ENCODE measurements at places on chromosomes 4 and X.
A peak's percentile ranks its signal among the peaks of the same experiment; 100 is the strongest.

- no peak for DNase-seq
Observed at GRCh38 chr4:96342196-96342595, 502.3 kb downstream of the PDHA2 start.

GRCh38 chr4:28555866-28556265 is 1695.2 kb downstream of the STIM2 start:
- no peak for DNase-seq

DNA sequence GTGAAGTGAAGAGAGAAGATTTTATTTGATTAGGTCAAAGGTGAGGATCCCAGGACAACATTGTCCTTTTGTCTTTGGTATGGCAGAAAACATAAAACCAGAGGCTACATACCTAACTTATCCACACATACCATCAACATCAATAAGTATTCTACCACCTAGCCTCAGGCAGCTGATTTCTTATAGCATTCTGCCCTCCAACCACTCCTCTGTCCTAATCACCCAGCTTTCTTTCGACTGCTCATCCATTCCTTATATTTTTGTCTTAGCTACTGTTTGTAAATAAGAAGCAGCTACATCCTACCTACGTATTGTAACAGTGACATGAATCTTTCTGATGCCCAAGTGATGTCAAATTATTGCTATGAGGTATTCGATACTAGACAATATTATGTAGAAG is 129.4 kb downstream of the ANAPC10 start:
- DNase-seq, result no peak

- DNase-seq, result no peak
Observed at GRCh38 chrX:153379971-153380581, 21.1 kb downstream of the PNMA6E start.

GRCh38 chrX:10259716-10260115 is 102.9 kb downstream of the CLCN4 start:
- no peak for DNase-seq

DNA sequence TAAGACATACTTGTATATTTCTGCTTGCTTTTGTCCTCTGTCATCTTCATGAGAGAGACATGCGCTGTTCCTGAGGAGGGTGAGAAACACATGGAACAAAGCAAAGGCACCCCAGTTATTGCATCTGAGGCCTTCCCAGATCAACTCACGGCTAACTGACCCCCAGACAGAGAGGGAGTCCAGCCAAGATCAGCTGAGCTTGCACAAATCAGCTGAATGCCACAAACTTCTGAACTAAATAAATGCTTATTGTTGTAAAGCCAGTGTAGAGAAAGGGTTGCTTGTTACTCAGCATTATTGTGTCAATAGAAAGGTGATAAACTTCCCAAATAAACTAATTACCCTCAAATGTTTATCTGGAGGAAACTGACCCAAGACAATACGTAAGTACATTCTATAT is 163.8 kb downstream of the BTC start:
- no peak for DNase-seq

- no peak for DNase-seq
Observed at GRCh38 chrX:40411340-40412111, 169.2 kb upstream of the ATP6AP2 start.

DNA sequence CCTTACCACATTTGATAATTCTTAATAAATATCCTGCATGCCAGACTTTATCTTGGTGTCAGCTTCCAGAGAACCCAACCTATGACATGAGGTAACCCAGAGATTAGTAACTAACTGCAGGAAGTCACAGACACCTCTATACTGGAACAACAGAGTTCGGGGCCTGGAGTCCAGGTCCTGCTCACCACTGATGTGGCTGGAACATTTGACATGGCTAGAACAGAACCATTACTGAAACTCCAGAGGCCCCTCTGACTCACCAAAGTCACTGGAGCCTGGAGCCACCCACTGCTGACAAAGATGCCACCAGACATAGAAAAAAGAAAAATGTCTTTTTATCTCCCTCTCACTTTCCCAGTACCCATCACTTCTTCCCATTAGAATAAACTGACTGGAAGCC is 403.7 kb downstream of the MID1IP1 start:
- no peak for DNase-seq

DNA sequence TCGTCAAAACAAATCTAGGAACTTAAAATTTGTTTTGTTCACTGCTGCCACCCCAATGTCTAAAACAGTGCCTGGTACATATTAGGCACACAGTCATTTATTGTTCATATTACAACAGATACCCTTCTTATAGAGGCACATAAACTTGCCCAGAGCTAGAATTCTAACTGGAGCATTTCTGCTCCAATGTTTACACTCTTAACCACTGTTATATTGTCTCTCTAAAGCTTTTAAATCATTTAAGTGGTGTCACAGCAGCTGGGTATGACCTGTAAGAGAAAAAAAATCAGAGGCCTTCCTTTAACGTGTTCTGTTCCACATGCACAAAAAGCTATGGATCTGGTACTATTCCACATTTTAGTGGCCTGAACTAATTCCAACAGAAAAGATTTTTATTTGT is 3.0 kb downstream of the UBE2D3 start:
- no peak for DNase-seq

DNA sequence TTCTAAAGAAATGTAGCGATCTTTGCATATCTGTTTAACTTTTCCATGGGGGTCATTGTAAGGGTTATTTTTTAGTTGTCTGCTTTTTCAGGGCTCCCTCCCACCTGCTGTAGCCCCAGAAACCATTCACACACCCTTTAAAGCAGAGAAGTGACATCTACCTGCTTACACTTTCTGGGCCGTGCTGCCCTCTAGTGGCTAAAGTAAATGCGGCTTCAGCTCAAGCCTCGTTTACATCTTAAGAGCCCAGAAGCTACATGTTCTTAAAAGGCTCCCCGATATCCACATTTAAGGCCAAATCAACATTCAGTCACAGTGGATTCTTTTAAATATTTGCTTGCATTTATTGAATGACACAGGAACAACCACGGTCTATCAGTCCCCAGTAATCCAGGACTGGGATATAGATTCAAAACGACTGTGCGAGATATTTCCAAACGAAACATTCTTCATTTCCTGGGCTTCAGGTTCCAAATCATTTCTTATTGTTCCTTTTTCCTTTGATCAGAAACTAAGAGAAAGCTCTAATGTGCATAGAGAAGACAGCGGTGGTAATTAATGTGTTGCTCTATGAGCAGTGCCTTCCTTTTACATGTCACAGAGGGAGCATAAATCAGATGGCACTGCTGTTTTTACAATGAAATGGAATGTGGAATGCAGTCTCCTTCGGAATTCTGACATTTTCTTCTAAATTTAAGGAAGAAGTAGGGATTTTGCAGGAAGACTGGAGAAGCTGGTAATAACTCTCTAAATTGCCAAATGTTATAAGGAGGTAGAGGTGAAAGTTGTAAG is 119.9 kb downstream of the RASGEF1B start:
- DNase-seq, result peak; percentile 58

GRCh38 chrX:52983321-52984000 is 25.1 kb upstream of the FAM156A start:
- no peak for DNase-seq

DNA sequence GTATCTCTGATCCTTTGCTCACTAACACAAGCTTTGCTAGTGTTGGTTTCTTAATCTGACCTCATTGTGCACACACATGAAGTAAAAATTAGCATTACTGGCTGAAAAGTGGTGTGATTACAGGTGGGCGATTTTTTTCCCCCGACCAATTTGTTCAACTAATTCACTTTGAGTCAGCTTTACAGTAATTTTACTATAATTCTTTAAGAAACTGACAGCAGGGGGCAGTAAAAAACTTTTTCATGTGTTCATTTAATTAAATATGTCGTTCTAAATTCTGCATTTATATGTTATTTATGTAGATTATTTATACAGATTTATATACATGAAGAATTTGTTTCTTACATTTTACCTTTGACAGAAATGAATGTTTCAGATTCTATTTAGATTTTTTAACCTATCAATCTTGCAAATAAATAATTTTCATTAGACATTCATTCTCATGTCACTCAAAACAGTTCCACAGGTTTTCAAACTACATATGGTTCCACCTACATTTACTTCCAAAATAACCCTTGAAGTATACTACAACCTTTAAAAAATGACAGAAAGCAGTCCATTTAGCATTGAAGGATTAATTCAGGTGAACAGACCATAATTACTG is 17.5 kb downstream of the PALLD start:
- DNase-seq, result peak; percentile 44

GRCh38 chr4:1052231-1052671 is 40.8 kb downstream of the FGFRL1 start:
- no peak for DNase-seq

DNA sequence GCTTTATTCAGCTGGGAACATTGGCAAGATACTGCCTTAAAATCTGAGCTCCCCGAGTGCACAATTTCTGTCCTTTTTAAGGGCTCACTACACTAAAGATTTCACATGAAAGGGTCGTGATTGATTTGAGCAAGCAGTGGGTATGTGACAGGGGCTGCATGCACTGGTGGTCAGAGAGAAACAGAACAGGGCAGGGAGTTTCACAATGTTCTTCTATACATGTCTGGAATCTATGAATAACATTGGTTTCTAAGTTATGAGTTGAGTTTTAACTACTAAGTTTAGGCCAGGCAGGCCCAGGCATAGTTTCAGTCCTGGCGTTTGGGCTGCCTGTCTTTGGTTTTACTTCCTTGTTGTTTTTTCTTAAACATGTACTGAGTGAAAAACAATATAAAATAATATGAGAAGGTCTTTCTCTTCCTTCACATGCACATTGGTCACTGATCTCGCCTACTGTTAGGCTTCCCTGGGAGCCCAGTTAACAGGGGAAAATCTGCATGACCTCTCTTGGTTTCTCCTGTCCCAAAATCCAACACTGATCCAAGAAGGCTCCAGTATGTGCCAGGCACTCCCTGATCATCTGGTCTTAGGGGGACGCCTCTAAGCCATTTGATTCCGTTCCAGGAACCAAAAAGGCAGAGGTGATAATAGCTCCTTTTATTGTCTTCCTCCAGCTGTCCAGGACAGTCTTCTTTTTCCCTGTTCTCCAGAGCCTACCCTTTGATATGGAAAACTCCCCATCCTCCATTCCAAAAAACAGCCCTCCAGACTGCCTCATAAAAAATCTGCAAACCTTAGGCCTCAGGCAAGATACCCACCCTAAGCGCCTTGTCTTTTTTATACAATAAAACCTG is at the start of gene UGT2B17:
Gene UGT2B17, minus strand, starts transcription at position 51 of the 854 bp plus-strand sequence. CDS start 7,838 bp downstream, outside the sequence.
- DNase-seq, result no peak

- DNase-seq, result no peak
Observed at GRCh38 chr4:7661066-7661748, 226.5 kb upstream of the PSAPL1 start.

DNA sequence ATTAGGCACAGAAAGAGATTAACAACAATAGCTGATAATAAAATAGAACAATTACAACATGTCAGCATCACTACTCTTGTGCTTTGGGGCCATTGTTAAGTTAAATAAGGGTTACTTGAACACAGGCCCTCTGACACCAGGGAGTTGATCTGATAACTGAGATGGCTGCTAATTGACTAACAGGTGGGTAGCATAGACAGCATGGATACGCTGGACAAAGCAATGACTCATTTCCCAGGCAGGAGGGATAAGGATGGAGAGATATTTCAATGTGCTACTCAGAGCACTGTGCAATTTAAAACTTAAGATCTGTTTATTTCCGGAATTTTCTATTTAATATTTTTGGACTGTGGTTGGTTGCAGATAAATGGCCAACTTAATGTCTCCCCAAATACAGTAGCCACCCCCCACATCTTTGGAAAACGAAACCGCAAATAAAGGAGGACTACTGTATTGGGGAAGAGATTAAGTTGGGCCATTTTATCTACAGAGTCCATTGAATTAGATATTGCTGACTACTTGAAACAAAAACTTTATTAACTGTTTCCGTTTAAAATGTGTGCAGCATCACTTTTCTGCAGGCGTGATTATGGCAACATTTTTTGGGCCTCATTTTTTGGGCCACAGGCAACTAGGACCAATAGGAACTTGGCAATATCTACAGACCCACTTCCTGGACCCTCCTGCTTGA is 200.6 kb upstream of the KLF3 start:
- DNase-seq, result no peak

GRCh38 chrX:73855546-73855945 is 292.5 kb downstream of the CHIC1 start:
- DNase-seq, result peak; percentile 68

DNA sequence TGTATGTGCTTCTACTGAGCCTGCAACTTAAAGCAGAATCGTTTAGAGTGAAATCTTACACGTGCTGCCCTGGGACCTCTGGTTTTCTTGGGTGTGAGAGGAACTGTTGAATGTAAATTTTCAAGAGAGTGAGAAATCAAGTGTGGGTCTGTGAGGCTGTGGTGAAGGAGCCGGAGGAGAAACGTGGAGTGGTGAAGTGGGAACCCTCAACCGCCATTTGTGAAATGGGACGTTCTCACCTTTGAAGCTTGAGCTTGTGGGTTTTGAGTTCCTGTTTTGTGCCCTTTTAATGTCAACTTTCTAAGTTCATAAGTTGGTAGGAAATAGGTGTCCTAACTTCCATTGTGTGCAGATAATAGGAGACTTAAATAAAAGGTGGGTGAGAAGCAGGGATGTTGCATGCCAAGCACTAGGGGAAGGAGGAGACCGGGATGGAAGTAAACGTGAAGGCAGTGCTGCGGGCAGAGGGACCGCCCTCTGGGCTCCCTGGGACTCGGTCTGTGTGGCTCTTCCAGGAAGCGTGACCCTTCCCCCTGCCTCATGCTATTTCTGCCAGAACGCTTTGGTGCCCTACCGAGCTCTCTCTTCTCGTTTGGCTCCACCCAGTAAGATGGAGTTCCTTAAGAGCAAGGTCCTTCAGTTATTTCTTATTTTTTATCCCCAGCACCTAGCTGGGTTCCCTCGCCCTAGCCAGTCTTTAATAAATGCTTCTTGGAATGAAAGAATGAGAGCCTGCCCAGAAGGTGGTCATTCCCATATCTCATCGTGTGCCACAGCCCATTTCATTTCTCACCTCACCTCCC is 56.0 kb downstream of the TMEM131L start:
- peak; percentile 63 for DNase-seq

GRCh38 chr4:76366737-76367136 is 54.2 kb downstream of the CCDC158 start:
- no peak for DNase-seq

DNA sequence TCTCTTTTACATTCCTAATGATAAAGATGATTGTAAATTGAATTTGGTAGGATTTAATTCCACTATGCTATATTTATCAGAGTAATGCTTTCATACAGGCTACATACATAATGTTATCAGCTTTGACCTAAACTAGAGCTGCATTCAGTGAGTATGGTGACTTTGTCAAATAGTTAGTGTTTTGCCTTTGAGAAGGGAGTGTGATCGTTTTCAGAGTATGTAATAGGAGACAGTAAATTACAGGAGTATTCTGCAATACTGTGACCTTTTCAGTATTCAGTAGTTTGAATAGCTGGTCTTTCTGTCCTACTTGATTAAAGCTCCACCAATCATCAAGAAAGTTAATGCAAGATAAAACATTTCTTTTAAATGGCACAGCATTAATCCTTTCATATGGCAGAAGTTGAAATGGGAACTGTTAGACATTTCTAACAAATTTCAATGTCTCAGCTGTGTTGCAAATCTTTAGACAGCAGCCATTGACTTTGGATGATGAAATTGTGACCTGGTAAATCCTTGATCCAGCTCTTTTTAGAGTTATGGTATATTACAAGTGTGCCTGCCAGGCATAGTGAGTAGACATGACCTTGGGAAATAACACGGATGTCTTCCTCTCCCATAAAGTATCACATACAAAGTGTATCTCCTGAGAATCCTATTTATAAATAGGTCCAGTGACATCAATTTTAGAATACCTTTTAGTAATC is 455.3 kb downstream of the KCTD8 start:
- no peak for DNase-seq

Data from CD4-positive, alpha-beta T cell treated with Interleukin-15 for 4 hours (primary cell).